ENCODE measurements at places on chromosomes 1 and 21. TPM values are rescaled to one million over a fixed set of nuclear protein-coding genes. Genes with fewer than 3 reads are reported as not detected.

GRCh38 chr1:110857964-110858948, 14.7 kb upstream of the CD53 start:
- no peak for DNase-seq

DNA sequence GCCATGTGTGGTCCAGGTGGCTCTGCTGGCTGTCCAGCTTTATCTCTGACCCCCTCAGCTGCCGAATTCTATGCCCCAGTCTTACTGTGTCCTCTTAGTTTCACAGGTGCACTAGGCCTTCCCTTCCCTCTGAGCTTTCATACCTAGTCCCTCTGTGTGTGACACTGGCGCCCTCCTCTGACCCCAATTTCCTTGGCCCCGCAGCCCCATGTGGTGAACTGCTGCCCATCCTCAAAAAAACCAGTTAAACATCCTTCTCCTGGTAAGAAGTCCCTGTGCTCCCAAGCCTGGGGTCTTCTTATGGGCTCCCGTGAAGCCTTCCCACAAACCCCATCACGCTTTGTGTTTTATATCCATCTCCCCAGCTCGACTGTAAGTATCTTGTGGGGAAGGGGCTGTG, 93.9 kb upstream of the TSPAN2 start:
- no peak for DNase-seq

Gene INKA2
- 3.8 TPM for total RNA-seq

DNA sequence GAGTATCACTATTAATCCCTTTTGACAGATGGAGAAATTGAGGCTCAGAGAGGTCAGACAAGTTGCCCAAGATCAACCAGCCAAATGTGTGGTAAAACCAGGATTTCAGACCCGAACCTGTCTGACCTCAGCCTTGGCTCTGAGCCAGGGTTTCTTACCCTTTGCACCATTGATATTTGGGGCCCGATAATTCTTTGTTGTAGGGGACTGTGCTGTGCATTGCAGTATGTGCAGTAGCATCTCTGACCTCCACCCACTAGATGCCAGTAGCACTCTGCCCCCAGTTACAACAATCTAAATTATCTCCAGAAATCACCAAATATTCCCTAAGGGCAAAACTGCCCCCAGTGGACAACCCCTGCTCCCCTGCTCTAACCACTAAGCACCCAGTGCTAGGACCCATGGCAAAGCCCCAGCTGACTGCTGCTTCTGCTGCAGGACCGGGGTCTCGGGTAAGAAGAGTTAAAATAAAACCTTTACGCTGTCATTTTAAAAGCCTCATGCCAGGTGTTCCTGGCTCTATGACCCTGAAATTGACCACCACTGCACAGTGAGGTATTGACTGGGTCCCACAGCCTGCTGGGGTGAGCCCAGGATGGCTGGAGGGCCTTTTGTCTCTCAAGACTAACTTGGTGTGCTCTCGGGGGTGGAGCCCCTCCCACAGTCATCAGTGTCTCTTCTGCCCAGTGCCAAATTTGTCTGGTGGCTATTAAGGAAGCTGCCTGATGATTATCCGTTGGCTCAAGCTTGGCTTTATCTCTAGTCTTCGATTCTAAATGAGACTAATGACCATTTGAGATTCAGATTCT, 5.6 kb upstream of the MAN1C1 start:
- no peak for DNase-seq

GRCh38 chr21:19771881-19772280, 1226.3 kb upstream of the NCAM2 start:
- DNase-seq, result no peak

GRCh38 chr1:121519042-121519755, 334.4 kb downstream of the SRGAP2C start:
- DNase-seq, result no peak

DNA sequence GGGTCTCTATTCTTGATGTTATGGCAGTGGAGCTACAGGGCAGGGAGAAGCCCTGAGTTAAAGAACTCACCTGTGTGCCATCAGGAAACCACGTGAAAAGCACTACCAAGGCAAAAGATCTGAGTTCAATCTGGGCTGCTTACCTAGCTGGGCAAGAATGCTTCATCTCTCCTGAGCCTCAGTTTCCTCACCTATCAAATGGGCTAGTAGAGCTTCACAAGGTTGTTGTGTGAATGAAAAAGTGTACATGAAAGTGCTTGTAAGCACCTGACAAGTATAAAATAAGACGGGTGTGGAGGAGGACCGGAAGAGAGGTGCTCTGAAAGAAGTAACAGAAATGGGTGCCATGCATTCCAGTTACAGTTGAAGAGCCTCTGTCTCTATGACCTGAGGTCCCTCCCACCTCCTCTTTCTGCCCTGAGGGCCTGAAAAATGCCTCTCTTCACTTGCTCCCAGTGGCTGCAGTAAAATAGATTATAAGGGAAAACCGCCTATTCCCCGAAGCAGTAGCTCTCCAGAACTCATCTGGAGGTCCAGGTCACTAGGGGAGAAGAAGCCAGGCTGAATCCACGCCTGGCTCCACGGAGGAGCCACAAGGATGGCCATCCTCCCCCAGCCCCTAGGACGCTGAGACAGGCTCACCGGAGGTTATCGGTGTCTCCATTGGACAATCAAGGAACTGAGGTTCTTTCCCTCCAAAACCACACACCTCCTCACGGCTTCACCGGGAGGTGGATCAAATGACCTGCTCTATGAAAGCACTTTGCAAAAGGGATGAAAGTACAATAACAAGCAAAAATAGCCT, 1.4 kb downstream of the GPR161 start:
- no peak for DNase-seq

DNA sequence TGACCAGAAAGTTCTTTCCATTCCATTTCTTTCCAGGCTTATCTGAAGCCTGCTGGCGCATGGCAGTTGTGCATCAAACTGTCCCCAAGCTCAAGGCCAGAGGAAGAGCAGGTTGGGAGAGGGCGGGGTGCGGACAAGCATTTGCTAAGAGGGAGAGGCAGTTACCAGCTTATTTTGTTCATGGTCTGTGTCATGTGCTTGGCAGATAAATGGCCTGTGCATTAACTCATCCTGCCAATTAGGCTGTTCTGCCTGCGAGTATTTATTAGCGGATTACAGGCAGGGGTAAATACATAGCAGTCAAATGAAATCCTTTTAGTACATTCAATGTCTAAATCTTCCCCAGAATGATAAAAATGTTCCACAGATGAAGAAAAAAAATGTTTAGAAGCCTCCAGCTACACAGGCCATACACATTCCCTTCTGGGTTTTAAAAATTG, 48.9 kb upstream of the B3GALNT2 start:
- DNase-seq, result no peak

Gene OR6N1
- total RNA-seq, result not detected

DNA sequence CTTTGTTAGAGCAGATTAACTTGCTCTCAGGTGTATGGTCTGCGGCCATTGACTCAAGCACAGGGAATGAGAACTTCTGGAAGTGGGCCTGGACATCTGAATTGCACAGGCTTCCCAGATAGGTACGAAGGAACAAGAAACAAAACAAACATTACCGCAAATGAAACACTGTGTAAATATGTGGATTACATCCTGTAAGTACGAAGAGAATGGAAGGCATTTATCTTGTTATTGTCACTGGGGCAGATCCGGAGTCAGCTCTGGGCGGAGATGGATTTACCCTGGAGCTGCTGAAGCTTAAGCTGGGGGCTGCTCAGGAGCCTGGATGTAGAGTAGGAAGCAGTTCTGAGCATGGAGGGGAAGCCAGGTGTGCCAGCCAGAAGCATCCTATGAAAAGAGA, 6.8 kb downstream of the HES2 start:
- DNase-seq, result no peak

- DNase-seq, result no peak
Observed at GRCh38 chr1:33349081-33349759, 28.3 kb upstream of the A3GALT2 start.

- DNase-seq, result no peak
Observed at GRCh38 chr1:242788771-242789170, 264.3 kb upstream of the PLD5 start.

Gene FCAMR
- total RNA-seq, result not detected
